CD4-positive, alpha-beta T cell treated with Interleukin-4 for 4 hours (primary cell): ENCODE measurements at places on chromosomes 6 and 20.

DNA sequence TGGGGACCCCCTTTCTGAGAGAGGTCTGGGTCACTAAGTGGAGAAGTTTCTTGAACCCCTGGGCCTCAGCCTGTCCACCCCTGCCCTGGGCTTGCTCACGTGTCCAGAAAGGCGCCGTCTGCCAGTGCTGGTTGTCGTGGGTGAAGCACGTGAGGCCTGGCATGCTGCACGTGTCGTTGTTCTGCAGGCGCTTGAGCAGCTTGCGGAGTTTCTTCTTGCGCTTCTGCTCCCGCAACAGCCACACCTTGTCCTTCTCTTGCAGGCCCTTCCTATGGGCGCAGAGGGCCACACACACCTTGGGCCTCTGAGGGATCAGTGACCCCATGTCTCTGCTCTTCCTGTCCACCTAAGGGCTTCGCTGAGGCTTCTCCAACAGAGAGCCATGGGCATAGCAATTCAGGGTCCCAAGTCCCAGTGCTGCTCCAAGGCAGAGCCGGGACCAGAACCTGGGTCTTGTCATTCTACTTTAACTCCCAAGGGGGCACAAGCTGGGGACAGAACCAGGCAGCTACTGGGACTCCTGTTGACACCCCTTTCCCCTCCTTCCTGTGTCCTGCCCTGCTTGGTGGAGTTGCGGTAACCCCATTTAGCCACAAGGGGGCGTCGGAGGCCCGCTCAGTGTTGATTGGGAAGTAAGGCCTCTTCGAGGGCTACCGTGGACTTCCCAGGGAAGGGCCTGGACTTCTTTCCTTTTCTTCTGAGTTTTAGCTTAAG is 121.8 kb downstream of the SULF2 start:
- DNase-seq = peak; percentile 65

DNA sequence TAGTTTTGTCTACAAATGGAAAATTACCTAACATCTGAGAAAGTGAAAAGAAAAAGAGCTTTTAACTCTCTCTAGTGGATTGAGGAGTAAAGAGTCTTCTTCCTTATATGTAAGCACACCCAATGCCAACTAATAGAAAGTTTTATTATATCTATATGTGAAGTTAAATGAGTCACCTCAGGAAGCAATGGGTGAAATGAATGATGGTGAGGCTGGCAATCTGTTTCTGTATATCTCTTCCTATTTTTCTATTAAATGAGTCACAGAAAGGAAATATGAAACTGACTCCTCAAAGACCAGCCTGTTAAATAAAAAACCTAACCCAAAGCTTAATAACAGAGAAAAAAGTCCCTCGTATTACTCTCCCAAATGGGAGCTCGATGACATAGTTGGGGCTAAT is 71.3 kb downstream of the OTOR start:
- DNase-seq = no peak

- no peak for DNase-seq
These were observed 4.5 kb downstream of the UBE3D start for GRCh38 chr6:83061190-83061589.

- no peak for DNase-seq
These were observed 37.6 kb downstream of the NCR2 start for GRCh38 chr6:41372832-41373626.

DNA sequence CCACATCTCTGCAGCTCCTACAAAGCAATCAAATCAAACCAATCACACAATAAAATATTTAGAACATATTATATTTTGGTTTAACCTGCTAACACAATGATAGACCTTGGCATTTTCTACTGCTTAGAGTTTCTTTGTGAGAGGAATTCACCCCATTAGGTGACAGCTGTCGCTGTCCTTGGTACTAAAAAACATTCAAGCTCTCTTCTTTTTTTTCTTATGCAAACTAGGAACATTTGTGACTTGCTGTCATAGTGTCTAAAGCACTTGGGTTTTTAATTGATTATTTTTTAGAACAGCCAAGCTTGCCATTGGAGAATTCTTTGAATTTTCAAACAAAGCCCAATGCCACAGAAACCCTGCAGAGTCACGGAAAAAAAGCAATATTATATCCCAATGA is 46.4 kb downstream of the CNR1 start:
- no peak for DNase-seq
